Stimulated activated CD8-positive, alpha-beta memory T cell treated with anti-CD3 and anti-CD28 coated beads, Interleukin-7, amount 100 ng/mL, for 4 hours (primary cell): ENCODE measurements at places on chromosomes 1 and 21.

GRCh38 chr1:48524892-48525467, 53.0 kb upstream of the SPATA6 start:
- DNase-seq: no peak

DNA sequence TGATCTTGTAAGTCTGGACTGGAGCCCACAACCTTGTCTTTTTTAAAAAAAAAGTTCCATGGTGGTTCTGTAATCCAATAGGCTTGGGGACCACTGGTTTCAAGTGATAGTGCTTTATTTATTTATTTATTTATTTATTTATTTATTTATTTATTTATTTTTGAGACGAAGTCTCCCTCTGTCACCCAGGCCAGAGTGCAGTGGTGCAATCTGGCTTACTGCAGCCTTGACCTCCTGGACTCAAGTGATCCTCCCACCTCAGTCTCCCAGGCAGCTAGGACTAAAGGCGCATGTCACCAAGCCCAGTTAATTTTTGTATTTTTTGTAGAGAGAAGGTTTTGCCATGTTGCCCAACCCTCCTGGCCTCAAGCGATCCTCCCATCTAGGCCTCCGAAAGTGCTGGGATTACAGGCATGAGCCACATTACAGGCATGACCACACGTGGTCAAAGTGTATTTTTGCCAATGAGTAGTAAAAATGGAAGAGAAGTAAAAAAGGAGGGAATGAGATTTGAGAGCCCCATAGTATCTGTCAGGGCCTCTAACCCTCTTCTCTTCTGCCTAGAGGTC, 44.8 kb upstream of the ARHGAP29 start:
- DNase-seq: no peak

- no peak for DNase-seq
These were observed 21.2 kb upstream of the MYOCOS start for GRCh38 chr1:171600862-171601261.

- no peak for DNase-seq
These were observed 391.8 kb downstream of the DISC1 start for GRCh38 chr1:232018231-232019025.

- DNase-seq: no peak
These were observed 5.7 kb downstream of the AHCYL1 start for GRCh38 chr1:109990302-109990653.

DNA sequence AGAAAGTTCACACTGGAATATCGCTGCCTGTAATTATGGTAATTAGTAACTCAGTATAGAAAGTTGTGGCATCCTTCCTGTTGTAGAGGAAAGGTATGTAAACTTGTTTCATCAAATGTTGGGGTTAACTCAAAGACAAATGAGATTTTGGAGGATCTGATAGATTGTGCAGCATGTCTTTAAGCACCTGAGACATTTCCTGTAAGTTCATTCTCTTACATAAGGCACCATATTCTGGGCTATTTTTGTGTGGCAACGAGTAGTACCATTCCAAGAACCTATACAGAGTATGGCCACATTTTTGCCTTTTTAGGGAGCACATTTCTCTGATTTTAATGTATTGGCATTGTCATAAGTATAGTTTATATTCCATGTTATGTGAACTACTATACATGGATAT, 88.8 kb downstream of the CDC14A start:
- no peak for DNase-seq

DNA sequence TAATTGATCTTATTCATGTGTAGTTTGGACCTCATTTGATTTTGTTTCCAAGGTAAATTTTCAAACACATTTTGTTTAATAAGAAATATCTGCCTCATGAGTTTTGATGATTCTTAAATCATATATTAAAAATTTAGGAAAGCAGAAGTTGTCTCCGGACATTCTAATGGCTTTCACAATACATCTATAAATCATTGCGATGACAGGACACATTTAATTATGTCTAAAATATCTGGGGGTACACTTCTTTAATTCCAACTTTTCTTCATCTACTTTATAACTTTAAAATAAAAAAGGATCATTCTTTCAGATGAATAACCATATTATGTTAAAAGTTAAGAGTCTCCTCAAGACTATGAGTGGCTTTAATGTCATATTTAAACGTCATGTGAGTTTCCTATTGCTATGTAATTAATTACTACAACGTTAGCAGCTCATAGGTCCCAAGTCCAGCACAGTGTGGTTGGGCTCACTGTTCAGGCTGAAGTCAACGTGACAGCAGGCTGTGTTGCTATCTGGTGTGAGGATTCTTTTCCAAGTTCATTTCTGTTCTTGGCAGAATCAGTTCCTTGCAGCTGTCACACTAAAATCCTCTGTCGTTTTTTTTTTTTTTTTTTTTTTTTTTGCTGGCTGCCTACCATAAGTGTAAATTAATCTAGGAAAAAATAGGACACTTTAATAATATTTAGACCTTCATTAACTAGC, 893.5 kb downstream of the LTN1 start:
- DNase-seq: no peak
